Breast epithelium (tissue), 4 donors: ENCODE measurements at places on chromosomes 16 and 17. TPM values are rescaled to one million over a fixed set of nuclear protein-coding genes. Genes with fewer than 3 reads are reported as not detected.
A peak's percentile ranks its signal among the peaks of the same experiment; 100 is the strongest.

Gene TNFSF13
- total RNA-seq = 36.7 TPM

Gene CCL16
- 0.48 TPM for total RNA-seq

Gene TEDC2
- total RNA-seq = 1.0 TPM

Gene TSC2
- 41.6 TPM for total RNA-seq

Gene PRAC1
- total RNA-seq = not detected

Gene SLFN13
- 33.7 TPM for total RNA-seq

Gene TMC5
- total RNA-seq = 40.3 TPM

Gene ZNF174
- total RNA-seq = 9.3 TPM

Gene PRSS53
- 1.3 TPM for total RNA-seq

Gene CACNG3
- total RNA-seq = not detected

DNA sequence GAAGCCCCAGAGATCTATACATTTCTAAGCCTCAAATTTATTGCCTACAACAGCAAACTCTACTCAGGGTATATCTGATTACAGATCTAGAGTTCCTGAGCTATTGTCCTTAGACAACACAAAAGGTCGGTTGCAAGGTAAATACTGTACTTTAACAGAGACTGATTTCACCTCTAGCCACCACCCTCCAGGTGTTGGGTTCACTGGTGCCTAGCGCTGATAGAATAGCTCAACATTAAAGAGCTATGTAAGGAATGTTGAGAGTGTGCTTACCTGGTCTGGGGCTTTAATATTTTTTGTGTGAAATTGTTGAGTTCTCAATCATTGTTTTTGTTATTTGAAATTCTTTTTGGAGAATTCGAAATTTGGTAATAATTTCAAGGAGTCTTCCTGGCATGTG is 277.0 kb upstream of the PSMD7 start:
- DNase-seq = no peak
- no peaks in the 10 kb centered on the region for H3K36me3 ChIP-seq
- no peak overlapping the region for H3K4me3 ChIP-seq
- no peaks in the 10 kb centered on the region for H3K27me3 ChIP-seq
- H3K27ac ChIP-seq = no peak overlapping the region

GRCh38 chr17:62658136-62658920 is 30.9 kb downstream of the MRC2 start:
- no peaks in the 10 kb centered on the region for H3K27me3 ChIP-seq
- DNase-seq = no peak
- H3K36me3 ChIP-seq = no peaks in the 10 kb centered on the region
- H3K4me3 ChIP-seq = no peak overlapping the region
- peak overlapping the region; percentile 54 for H3K27ac ChIP-seq

GRCh38 chr16:67445913-67446907 is 15.3 kb downstream of the HSD11B2 start:
- no peak for DNase-seq
- no peaks in the 10 kb centered on the region for H3K27me3 ChIP-seq
- no peaks in the 10 kb centered on the region for H3K36me3 ChIP-seq
- H3K27ac ChIP-seq = peak overlapping the region; percentile 68
- H3K4me1 ChIP-seq = peaks cover 61% of the 10 kb centered on the region
- H3K4me3 ChIP-seq = no peak overlapping the region

- H3K4me3 ChIP-seq = no peak overlapping the region
- no peak overlapping the region for H3K27ac ChIP-seq
- no peaks in the 10 kb centered on the region for H3K4me1 ChIP-seq
These were observed 31.3 kb upstream of the TAC4 start for GRCh38 chr17:49878931-49879904.

GRCh38 chr17:81150377-81151077 is 14.8 kb upstream of the PVALEF start:
- H3K27ac ChIP-seq = no peak overlapping the region
- no peak for DNase-seq
- no peaks in the 10 kb centered on the region for H3K27me3 ChIP-seq

DNA sequence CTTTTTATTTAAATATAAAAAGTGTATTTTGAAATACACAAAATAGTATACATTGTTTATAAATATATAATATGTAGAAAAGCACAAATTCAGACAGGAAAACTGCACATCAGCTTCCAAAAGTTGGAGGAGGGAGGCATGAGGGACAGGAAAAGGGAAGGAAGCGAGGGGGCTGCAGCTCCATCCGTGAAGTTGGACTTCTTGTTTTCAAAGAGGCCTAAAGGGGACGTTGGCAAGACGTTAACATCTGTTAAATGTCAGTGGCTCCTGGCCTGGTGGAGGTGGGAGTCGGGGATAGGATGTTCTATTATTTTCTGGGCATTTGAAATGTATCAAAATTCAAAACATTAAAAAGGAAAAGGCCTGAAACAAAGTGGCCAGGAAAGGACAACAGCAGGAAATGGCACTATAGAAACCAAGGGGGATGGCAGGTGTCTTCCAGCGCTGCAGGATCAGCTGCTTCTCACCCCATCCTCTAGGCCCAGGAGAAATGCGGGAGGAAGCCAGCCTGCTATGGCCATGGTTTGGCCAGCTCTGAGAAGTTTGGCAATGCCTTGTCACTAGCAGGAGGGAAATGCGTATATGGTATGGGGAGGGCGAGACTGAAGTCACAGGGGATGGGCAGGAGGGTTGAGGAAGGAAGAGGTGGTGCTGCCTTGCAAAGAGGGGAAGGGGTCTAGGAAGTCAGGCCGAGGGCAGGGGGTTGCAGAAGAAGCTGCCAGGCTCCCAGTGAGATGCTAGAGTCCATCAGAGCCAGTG is 6.4 kb downstream of the CMTM2 start:
- no peak for DNase-seq
- H3K36me3 ChIP-seq = no peaks in the 10 kb centered on the region
- H3K27me3 ChIP-seq = no peaks in the 10 kb centered on the region
- H3K4me3 ChIP-seq = no peak overlapping the region

- no peak for DNase-seq
- no peak overlapping the region for H3K27ac ChIP-seq
- H3K36me3 ChIP-seq = no peaks in the 10 kb centered on the region
- no peaks in the 10 kb centered on the region for H3K4me1 ChIP-seq
- H3K4me3 ChIP-seq = peak overlapping the region; percentile 42
- H3K27me3 ChIP-seq = no peaks in the 10 kb centered on the region
These were observed 13.5 kb downstream of the SARM1 start for GRCh38 chr17:28385037-28385400.

DNA sequence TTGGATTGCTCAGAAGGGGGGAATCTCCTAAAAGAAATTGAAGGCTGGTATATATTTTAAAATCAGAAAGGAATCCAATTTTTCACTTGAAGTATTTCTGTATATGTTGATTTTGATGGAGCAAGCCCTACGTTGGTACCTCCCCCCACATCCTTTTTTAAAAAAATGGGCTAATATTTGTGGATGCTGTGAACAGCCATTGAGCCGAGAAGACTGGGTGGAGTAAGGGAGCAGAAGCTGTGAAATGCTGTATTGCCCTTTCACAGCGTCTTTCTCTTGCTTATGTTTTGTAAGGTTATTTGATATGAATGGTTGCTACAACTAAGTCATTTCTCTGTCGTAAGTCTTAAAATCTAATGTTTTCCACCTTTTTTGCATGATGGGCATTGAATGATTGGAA is 2.3 kb downstream of the PAFAH1B1 start:
- no peaks in the 10 kb centered on the region for H3K36me3 ChIP-seq
- no peak for DNase-seq
- H3K27ac ChIP-seq = no peak overlapping the region
- H3K4me1 ChIP-seq = peaks cover 11% of the 10 kb centered on the region
- H3K27me3 ChIP-seq = no peaks in the 10 kb centered on the region
- no peak overlapping the region for H3K4me3 ChIP-seq

GRCh38 chr16:89475144-89475543 is 15.2 kb downstream of the ANKRD11 start:
- H3K4me3 ChIP-seq = no peak overlapping the region
- no peaks in the 10 kb centered on the region for H3K27me3 ChIP-seq
- no peak for DNase-seq
- no peaks in the 10 kb centered on the region for H3K36me3 ChIP-seq
- H3K4me1 ChIP-seq = peaks cover 5% of the 10 kb centered on the region
- no peak overlapping the region for H3K27ac ChIP-seq

DNA sequence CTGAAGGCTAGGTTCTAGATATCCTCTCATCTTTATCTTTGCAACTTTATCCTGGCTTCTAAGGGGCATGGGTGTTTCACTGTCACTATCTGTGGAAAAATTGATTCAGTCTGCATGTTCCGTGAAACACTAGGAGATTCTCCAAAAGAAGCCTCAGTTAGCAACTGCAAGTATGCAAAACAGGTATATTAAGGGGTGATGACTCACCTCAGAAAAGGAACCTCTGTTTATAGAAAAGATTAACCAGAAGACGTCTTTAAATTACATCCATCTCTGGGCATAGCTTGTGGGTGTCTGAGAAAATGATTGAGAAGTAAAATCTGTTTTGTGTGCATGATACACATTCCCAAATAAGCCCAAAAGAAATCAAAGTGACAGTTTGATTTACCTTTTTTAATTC is 353.8 kb upstream of the HSBP1 start:
- H3K4me3 ChIP-seq = no peak overlapping the region
- H3K4me1 ChIP-seq = no peaks in the 10 kb centered on the region
- no peaks in the 10 kb centered on the region for H3K36me3 ChIP-seq
- peaks cover 18% of the 10 kb centered on the region for H3K27me3 ChIP-seq
- H3K27ac ChIP-seq = no peak overlapping the region
- DNase-seq = no peak

DNA sequence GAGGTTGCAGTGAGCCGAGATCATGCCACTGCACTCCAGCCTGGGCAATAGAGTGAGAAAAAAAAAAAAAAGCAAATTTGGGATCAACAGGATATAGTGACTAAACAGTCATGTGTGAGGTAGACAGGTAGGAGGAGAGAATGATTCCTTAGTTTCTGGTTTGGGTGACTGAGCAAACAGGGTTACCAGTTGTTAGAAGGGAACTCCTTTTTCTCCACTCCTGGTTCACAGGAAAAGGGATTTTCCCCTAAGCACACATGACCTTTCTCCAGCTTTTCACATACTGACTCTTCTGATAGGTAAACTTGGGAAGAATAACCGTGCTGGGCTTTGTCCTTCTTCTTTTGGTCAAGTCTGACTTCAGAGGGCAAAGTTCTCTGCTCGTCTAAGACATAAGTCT is 17.3 kb upstream of the WSCD1 start:
- no peaks in the 10 kb centered on the region for H3K36me3 ChIP-seq
- DNase-seq = no peak
- no peak overlapping the region for H3K4me3 ChIP-seq
- peaks cover 27% of the 10 kb centered on the region for H3K27me3 ChIP-seq
- no peaks in the 10 kb centered on the region for H3K4me1 ChIP-seq

GRCh38 chr16:18783430-18784341 is 6.4 kb downstream of the RPS15A start:
- H3K4me1 ChIP-seq = peaks cover 8% of the 10 kb centered on the region
- peaks cover 16% of the 10 kb centered on the region for H3K36me3 ChIP-seq
- DNase-seq = no peak
- no peak overlapping the region for H3K27ac ChIP-seq

- peaks cover 4% of the 10 kb centered on the region for H3K4me1 ChIP-seq
- H3K27ac ChIP-seq = peak overlapping the region; percentile 95
- H3K36me3 ChIP-seq = no peaks in the 10 kb centered on the region
- H3K4me3 ChIP-seq = no peak overlapping the region
- DNase-seq = no peak
- no peaks in the 10 kb centered on the region for H3K27me3 ChIP-seq
These were observed 24.0 kb downstream of the MXRA7 start for GRCh38 chr17:76686538-76687297.

DNA sequence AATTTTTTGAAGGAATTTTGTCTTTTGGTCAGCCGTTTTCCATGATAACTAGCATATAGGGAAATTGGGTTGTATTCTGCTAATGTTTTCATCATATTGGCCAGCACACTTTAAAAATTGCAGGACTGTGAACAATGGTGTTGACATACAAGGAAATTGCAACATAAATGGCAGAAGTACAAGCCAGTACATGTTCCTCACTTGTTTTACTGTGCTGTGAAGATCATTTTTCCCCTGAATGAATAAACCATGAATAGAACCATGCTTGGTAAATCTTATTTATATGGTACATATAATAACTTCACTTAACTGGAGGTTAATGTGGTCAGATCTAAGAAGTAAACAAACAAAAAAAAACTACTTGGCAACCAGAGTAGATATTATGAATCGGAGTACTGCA is 22.8 kb downstream of the OMG start:
- H3K4me1 ChIP-seq = no peaks in the 10 kb centered on the region
- DNase-seq = no peak
- H3K36me3 ChIP-seq = no peaks in the 10 kb centered on the region

DNA sequence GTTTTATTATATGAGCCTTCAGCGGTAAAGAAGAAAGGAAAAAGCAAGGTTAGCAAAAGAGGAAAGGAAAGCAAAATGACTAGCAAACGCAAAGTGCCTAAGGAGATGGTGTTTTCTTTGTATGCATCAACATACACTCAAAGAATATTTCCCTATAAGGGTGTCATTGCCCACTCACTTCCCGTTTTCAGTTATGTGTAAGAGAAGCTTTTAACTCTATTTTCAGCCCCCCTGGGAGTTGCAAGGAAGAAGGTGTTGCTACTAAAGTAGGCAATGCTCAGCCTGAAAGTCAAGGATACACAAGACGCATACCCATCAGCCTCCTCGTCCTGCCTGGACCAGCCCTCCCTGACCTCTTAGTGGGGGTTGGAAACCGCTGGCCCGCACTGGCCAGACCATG is 267.7 kb upstream of the ZFHX3 start:
- no peaks in the 10 kb centered on the region for H3K4me1 ChIP-seq
- H3K27me3 ChIP-seq = no peaks in the 10 kb centered on the region
- no peak overlapping the region for H3K4me3 ChIP-seq
- H3K27ac ChIP-seq = no peak overlapping the region
- DNase-seq = no peak
- H3K36me3 ChIP-seq = no peaks in the 10 kb centered on the region

DNA sequence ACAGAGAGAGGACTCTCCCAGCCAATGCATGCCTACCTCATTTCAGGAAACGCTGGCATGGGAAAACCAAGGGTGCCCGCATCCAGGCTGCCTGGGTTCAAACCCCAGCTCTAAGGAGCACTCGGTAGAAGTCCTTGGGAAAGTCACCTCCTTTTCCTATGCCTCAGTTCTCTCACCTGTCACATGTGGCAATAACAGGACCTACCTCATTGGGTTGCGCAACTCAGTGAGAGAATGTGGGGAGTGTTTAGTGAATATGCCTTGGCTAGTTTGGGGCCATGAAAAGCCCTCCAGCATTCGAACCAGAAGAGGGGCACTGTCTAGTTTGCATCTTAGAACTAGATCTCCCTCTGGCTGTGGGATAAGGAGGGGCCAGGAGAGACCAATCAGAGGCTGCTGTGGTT is 9.0 kb upstream of the NXPH3 start:
- H3K36me3 ChIP-seq = no peaks in the 10 kb centered on the region
- DNase-seq = no peak
- no peaks in the 10 kb centered on the region for H3K27me3 ChIP-seq
- peak overlapping the region; percentile 62 for H3K27ac ChIP-seq
